ENCODE measurements at places on chromosomes 12 and 14.

GRCh38 chr12:75661908-75662307, 150.5 kb upstream of the KRR1 start:
- DNase-seq: no peak

GRCh38 chr12:66694666-66695613, 16.1 kb upstream of the GRIP1 start:
- DNase-seq: no peak

DNA sequence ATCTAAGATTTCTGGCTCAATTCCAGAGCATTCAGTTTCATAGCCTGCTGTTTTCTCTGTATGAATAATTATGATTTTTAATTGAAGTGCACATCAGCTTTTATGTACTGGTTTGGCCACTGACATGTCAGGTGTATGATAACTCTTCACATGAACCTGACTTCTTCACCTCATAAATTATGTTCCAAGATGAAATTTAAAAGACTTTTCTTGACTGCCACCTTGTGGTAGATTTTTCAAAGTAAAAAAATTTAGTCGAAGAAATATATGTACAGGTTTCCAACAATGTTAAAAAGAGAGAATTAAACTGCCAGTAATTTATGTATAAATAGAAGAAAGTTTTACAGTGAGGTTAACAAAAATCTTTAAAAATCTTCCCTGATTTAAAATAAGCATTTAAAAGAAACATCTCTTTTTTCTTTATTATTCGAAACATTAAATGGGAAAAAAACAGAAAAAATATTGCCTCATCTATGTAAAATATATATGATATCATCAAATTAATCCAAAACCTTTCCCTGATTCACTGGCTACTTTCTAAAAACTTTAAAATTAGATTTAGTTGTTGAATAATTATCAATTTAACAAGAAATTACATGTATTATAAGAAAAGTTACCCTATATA, 124.9 kb upstream of the ATXN7L3B start:
- DNase-seq: no peak

DNA sequence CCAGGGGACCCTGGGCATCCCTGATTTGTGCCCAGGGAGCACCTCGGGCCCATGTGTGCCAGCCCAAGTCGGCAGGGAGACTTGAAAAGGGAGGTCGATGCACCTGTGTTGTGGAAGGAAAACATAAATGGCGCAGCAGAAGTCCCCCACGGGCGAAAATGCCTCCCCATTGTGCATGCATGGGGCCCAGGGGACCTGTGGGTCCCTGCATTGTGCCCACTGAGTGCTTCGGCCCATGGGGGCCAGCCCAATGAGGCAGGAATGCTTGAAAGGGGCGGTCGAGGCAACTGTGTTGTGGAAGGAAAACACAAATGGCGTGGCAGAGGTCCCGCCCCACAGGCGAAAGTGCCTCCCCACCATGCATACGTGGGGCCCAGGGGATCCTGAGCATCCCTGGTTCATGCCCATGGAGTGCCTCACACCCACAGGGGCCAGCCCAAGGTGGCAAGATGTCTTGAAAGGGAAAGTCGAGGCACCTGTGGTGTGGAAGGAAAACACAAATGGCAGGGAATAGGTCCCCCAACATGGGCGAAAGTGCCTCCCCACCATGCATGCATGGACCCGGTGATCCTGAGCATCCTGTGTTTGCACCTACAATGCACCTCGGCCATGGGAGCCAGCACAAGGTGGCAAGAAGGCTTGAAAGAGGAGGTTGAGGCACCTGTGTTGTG, 368.0 kb downstream of the ALG10 start:
- no peak for DNase-seq

DNA sequence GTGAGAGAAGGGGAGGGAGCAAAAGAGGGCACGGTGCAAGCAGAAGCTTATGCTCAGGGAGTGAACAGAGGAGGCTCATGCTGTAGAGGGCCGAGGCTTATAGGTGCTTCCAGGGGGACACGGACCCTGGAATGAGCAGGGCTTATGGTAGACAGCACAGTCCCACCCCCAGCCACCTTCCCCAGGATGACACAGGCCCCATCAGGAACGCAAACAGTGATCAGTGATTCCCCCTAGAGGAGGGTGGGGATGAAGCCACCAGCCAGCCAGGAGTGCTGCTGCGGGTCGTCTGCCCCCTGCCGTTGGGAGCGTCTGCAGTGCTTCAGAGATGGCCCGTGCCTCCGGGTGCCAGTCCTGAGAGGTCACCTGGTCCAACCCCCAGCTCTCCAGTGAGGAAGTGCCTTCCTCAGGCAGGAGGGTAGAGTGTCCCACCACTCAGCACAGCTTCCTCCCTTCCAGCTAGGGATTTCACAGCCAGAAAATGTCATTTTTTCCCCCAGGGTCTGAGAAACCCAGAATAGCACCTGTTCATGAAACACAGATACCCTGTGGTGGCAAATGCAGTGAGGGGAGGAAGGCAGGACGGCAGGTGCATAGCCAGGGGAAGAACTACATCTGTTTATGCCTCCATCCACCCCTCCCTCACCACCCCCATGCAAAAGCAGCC, 60.7 kb downstream of the SLC6A12 start:
- peak; percentile 12 for DNase-seq

GRCh38 chr12:50952510-50952909, at the start of gene HIGD1C:
Gene HIGD1C, plus strand, starts transcription at chr12:50952544. Its CDS starts 1,455 bp downstream, at chr12:50953999.
- DNase-seq: no peak

DNA sequence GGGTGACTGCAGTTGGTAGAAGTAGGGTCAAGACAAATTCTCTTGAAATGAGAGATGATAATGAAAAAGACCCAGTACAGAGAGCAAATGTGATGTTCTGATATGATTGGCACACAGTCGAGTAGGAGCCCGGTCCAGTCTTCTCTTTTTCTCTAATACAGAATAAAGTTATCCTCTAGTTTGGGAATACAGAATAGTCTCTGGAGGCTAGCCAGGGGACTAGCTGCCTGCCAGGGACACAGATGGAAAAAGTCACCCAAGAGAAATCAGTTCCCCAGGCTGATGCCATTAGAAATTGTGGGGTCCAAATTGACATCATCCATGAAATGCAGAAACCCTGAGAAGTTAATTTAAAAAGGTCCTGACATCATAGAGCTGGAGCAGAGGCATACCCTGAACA, 177.2 kb upstream of the NEDD1 start:
- no peak for DNase-seq

GRCh38 chr14:59150990-59151389, 37.5 kb upstream of the DAAM1 start:
- no peak for DNase-seq

- no peak for DNase-seq
These were observed 17.4 kb upstream of the KRT7 start for GRCh38 chr12:52215587-52216031.

DNA sequence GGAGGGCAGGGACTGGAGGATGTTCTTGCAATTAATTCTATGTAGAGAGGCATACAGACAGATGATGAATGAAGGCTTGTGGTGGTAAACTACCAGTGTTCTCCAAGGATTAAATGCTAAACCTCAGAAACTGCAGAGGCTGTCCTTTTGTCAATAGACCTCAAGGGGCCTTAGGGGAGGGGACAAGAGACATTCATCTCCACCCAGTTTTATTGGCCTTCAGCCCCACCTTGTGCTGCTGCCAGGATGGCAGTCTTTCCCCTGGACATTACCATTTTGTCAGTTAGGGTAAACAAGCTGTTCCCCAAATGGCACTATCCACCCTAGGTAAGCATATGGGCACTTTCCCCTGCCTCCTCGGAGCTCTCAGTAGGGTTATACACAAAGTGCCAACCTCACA, 4.9 kb upstream of the SMAGP start:
- DNase-seq: no peak

DNA sequence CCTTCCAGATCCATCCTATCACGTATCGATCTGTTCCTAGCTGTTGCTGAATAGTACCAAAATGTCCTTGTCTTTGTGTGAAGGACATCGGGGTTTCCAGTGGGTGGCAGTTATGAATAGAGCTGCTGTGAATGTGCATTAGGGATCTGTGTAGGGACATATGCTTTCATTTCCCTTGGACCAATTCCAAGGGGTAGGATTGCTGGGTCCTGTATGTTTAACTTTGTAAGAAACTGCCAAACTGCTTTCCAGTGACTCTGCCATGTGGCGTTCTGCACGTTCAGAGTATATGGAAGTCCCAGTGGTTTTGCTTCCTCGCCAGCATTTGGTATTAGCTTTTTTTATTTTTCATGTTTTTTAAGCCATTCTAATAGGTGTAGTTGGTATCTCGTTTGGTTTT, 28.6 kb downstream of the PACS2 start:
- no peak for DNase-seq

DNA sequence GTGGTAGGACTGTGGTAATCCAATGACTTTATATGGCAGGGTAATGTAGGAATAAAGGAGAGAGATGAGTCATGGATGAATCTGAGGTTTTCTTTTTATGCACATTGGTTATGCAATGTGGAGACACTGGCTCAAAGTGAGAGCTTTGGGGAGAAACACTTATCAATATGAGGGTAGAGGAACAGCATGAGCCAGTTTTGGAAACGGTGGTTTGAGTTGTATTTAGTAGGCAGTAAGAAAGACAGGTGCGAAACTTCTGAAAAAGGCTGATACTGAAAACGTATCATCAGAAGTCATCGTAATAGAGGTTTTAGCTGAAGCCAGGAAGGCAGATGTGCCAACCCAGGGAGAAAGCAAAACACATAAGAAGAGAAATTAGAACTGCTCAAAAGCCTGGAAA, 854.8 kb upstream of the SEL1L start:
- DNase-seq: no peak

GRCh38 chr14:56049536-56049935, 68.7 kb upstream of the PELI2 start:
- no peak for DNase-seq

DNA sequence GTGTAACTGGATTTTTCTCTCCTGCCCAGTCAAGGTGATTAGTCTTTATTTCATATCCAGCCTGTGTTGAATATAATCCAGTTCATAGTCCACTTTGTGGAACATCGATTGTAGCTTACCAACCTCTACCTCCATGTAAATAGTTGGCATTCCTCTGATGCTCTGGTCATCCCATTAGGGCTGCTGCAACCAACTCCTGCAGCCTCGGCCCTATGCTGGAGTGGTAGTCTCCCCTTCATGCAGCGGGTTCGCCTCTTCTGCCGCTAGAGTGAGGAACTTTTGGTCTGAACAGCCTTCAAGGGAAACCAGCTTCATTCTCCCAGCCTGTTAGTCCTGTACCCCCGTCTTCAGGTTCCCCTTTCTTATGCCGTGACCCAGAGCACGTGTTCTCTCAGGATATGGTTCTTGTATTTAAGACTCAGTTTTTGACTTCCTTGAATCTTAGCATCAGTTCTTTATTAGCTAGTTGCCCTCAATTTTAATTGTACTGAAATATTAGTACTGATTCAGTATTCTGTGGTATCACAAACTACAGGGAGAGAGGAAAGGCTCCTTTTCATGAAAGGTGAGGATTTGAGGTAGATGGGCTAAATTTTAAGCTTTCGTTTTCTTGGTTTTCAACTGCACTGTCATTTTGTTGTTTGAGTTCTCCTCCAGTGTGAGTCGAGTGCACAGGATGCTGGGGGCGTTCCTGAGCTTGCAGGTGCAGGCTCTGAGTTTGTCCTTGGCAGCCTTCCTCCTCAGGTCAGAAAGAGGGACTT, 33.2 kb downstream of the ZNF664 start:
- peak; percentile 30 for DNase-seq

DNA sequence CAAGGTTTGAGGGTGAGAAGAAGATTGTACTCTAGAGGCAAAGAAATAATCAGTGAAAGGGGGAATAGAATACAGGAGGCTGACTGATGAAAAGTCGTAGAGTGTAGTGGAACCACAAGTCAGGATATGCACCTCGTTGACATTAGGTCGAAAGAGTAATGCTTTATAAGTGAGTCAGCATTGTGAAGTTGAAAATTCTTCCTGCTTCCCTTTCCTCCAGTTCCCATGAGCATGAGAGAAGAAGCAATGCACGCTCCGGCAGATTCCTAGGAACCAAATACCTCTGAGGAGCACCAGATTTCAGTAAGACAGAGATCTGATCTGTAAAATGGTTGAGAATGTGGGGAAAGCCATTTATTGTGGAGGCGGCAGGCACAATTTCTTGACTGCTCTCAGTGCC, 16.5 kb downstream of the CCER1 start:
- DNase-seq: no peak

DNA sequence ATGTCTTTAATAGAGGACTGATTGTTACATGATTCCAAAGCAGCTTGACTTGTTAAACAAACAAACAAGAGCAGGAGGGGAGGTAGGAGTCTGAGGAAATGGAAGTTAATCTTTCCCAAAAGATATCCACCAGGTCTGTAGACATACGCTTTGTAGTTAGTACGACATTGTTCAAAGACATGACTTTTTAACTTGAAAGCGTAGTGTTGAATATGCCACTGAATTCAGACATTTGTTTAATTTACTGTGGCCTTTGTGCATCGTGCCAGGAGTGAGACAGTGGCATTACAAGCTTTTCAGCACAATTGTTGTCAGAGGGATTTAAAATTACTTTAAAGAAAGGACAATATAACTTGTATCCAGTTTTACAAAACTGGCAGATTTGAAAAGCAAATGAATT, 53.0 kb downstream of the SAV1 start:
- DNase-seq: no peak

- DNase-seq: no peak
These were observed 42.4 kb downstream of the TMEM30B start for GRCh38 chr14:61238611-61239245.

DNA sequence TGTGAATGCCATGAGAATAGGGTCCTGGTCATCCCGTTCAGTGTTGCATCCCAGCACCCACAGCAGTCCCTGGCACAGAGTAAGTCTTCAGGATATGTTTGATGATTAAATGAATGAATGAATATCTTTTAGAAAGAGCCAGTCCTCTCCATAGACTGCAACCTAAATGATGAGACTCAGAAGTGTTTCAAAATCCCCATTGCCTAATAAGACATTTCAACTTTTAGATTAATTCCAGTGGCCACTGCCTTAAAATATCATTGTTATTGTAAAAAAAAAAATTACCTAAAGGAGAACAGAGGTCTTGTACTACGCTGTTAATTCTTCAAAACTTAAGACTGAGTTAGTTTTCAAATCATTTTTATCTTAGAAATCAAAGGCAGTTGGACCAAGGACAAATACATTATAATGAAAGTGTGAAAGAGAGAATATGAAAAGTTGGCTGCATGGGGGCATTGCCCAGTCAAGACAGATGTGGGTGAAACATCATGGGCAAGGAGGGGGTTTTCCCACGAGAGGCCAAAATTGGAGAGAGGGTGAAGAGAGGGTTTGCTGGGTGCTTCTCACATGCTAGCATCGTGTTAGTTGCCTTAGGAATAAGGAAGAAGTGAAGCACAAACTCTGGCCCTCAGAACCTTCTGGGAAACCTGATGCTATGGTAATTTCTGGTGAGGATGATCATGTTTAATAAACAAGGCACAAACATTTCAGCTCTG, 26.3 kb upstream of the CPM start:
- no peak for DNase-seq

DNA sequence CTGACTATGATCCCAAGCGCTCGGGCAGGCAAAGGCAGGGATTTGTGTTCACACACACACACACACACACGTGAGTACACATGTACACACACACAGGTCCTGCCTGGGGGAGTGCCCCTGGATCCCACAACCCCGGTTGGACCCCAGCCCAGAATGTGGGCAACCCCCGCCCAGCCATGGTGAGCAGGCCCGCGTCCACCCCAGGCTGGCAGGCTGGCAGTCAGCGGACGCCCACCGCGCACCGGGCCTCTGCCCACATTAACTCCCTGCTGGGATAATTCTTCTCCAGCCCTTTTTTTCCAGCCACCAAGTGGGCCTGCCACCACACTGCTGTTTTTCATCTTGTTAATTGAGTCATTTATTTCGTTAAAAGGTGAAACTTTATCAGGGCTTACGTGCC, 256.2 kb downstream of the BCL11B start:
- no peak for DNase-seq

GRCh38 chr14:20587489-20588154, at the start of gene RNASE11:
Gene RNASE11, minus strand, starts transcription at chr14:20588001.
- no peak for DNase-seq

GRCh38 chr12:68410018-68410660, 78.0 kb upstream of the MDM1 start:
- no peak for DNase-seq
